ENCODE measurements at places on chromosomes 12 and 14.

GRCh38 chr14:77299771-77300170 lies 20.9 kb downstream of the POMT2 start:
- DNase-seq = no peak

GRCh38 chr12:11876307-11876706 lies 194.4 kb upstream of the BCL2L14 start:
- no peak for DNase-seq

DNA sequence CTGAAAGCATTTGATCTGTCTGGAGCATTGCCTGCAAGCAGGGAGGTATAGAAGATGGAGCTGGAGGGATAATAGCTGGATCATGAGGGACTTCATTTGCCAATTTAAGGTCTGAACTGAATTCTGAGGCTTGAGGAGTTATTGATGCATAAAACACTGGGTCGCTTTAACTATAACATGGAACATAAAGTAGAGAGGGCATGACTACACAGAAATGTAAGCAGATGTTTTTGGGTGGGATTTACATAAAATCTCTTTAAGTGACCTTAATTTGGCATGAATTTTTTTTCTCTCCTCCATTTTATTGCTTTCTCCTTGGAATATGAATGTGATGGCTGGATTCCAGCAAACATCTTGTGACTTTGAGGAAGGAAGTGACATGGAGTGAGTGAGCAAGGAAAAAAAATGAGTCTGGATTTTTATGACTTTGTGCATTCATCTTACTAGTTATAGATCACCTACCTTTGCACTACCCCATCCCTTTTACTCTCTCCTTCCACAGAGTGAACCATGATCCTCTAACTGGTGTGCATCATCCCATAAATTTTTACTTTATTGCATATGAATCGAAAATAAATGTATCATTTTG lies 356.0 kb downstream of the DUSP6 start:
- DNase-seq = no peak

DNA sequence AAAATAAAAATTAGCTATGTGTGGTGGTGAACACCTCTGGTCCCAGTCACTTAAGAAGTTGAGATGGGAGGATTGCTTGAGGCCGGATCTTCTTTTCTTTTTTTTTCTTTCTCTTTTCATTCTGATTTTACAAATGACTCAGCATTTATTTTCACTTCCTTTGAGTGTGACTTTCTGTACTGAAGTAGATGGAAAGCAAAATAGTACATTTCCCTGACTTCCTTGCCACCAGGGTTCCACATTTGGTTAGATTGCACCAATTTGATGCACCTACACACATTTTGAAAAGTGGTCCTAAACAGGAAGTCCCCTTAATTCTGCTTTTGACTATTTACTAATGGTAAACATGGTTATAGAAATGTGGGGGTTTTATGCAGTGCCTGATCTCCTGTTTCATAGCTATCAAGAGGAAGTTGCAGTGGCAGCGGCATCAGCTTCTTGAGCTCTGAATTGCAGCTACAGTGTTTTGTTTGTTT lies 13.0 kb upstream of the LEMD3 start:
- peak; percentile 34 for DNase-seq

GRCh38 chr12:108800591-108800990 lies 56.8 kb downstream of the SSH1 start:
- no peak for DNase-seq

DNA sequence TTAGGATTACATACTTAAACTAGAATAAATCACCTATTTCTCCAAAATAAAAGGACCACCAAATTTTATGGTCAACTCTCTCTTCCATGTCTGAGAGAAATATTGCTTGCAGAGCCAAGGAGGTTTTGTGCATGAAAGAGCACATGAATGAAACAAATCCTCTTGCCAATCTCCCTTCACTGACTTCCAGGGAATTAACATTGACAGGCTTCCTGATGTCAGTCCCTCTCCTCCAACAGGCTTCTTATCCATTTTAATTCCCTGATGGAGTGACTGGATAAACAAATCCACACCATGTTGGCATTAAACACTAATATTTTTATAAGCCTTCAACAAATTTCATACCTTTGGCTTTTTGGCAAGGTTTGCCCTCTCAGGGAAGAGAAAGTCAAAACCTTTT lies 45.3 kb upstream of the CNTN1 start:
- no peak for DNase-seq

DNA sequence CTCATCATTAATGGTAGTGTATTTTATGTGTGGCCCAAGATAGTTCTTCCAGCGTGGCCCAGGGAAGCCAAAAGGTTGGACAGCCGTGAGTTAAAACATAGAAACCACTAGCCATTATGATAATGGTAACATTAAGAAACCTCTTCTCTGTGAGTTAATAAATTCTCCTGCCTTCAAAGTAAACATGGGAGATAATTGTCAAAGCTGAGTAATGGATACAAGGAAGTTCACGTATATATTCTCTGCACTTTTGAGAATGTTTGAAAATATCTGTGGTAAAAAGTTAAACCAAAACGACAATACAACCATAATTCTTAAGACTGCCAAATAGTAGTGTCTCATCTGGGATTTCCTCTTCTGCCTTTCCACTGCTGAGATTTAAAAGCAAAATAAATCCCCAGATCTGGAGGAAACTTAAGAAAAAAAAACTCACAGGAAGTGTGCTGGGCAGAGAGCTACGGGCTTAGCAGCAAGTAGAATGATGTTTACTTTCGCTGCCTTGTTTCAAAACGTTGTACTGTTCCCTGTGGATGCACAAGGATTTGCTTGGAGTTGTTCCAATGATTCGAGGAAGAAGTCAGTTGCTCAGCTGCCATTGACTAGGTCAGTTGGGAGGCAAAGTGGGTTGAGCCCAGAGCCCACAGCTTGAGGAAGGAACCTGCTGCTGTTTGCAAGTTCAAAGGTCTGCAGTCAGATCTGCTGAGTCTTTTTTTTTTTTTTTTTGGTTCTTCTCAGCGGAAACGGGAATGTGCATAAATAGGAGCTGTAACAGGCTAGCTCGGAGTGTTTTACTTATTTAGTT lies 1.7 kb downstream of the TPCN1 start:
- DNase-seq = peak; percentile 37

- no peak for DNase-seq
These were observed 598.7 kb downstream of the SOX5 start for GRCh38 chr12:23350808-23351207.

DNA sequence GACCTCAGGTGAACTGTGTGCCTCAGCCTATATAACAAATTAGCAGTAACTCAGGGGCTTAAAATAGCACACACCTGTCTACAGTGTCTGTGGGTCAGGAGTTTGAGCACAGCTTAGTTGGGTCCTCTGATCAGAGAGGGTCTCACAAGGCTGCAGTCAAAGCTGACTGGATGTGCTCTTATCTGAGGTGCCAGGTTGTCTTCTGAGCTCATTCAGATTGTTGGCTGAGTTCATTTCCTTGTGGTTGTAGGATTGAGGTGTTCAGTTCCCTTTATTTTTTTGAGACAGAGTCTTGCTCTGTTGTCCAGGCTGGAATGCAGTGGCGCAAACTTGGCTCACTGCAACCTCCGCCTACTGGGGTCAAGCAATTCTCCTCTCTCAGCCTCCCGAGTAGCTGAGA lies 164.7 kb downstream of the ADCK1 start:
- no peak for DNase-seq

GRCh38 chr14:44701563-44702263 lies 194.6 kb upstream of the FSCB start:
- DNase-seq = no peak

DNA sequence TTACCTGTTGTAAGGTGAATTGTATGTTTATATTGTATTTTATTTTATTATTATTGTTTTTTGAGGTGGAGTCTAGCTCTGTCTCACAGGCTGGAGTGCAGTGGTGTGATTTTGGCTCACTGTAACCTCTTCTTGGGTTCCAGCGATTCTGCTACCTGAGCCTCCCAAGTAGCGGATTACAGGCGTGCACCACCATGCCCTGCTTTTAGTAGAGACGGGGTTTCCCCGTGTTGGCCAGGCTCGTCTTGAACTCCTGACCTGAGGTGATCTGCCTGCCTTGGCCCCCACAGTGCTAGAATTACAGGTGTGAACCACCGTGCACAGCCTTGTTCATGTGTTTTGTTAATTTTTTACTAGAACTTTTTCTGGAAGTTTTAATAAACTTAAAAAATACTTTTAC lies 3.8 kb downstream of the ATF7IP start:
- no peak for DNase-seq

- DNase-seq = no peak
These were observed 24.7 kb upstream of the ADIPOR2 start for GRCh38 chr12:1666215-1666614.

- no peak for DNase-seq
These were observed 213.6 kb downstream of the ADGRD1 start for GRCh38 chr12:131167334-131167733.

DNA sequence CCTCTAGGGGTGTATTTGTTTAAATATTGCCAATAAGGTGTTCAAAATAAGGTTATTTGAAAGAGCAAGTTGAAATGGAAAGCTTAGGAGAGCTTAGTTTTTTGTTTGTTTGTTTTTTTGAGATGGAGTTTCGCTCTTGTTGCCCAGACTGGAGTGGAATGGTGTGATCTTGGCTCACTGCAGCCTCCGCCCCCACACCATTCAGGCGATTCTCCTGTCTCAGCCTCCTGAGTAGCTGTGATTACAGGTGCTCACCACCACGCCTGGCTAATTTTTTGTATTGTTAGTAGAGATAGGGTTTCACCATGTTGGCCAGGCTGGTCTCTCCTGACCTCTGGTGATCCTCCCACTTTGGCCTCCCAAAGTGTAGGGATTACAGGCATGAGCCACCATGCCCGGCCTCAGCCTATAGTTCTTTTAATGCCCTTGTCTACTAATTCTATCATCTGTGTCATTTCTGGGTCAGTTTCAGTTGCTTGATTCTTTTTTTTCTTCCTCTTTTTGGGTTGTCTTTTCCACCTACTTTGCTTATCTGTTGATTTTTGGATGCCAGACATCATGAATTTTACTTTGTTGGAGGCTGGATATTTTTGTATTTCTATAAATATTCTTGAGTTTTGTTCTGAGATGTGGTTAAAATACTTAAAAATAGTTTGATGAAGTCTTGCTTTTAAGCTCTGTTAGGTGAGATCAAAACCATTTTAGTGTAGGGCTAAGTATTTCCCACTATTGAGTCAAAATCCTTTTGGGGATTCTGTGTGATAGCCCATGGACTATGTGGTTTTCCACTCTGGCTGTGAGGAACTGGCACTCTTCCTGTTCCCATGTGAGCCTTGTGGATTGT lies 18.7 kb downstream of the RCOR1 start:
- no peak for DNase-seq

DNA sequence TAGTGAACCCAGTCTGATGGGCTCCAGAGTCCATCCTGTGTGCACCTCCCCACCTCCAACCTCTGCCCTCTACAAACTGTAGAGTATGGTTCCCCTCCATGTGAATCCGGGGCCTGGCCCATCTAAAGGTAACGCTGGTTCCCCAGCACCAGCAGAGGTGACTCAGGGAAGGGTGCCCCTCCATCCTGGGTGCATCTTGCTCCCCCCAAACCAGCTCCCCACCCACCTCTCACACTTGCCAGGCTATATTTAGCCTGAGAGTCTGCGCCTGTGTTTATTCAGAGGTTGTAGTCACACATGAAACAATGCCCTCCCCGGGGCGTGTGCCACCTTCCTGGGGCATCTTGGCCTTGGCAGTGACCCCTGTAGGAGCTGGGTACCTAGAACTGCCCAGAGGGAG lies 26.2 kb downstream of the RASAL1 start:
- DNase-seq = no peak

DNA sequence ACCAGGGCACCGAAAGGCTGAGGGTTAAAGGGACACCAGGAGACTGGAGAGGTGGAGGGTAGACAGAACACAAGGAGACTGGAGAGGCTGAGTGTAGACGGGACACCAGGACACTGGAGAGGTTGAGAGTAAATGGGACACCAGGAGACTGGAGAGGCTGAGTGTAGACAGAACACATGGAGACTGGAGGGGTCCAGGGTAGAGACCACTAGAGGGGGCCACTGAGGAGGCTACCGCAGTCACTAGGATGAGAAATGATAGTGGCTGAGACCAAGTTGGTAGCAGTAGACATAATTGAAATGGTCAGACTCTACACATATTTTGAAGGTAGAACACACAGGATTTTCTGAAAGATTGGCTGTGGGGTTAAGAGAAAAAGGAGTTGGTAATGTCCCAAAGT lies 68.2 kb downstream of the PAH start:
- no peak for DNase-seq

DNA sequence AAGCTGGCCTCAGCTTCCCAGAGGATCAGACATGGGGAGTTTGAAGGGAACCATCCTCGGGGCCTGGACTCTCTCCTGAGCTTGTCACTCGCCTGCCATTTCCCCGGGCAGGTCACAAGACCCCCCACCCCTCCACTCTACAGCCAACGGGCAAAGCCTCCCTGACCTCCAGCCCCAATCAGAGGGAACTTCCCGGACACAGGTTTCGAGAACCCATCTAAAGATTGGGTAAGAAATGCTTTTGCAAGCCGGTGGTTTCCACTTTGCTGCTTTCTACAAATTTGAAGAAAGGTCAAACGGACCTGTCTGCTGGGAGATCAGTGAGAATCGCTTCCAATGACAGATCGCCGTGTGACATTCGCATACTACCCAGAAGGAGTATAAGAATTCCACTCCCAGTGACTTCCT lies 89.6 kb downstream of the SCARB1 start:
- DNase-seq = no peak

- no peak for DNase-seq
These were observed 9.3 kb downstream of the AMN start for GRCh38 chr14:102931580-102932285.

- no peak for DNase-seq
These were observed 474.1 kb upstream of the PRICKLE1 start for GRCh38 chr12:43063650-43064049.

GRCh38 chr12:508145-508544 lies 48.4 kb downstream of the B4GALNT3 start:
- DNase-seq = no peak

DNA sequence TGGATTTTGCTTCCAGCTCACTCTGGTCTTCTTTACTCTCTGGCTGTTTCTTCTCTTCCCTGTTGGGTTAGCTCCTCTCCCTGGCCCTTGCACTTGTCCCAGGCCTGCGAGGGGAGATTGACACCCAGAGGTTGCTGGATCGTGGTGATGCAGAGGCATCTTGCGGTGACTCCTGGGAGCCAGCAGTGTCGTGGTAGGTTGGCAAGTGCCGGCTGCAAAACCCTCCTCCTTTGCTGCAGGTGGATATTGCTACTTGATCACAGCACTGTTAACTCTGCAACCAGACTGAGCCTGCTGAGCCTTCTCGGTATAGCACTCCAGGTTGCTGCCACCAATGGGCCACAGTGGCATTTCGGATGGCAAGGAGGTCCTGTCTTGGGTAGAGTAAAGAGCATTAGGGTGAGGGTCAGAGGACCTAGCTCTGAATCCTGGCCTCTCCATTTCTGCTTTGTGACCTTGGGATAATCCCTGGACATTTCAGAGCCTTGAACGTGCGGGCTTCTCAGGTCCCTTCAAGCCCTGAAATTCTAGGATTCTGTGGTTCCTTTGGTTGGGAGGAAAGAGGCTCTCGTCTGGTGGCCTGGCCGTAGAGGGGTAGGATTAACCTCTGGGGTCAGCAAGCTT lies 87.4 kb downstream of the TSPAN9 start:
- DNase-seq = no peak

DNA sequence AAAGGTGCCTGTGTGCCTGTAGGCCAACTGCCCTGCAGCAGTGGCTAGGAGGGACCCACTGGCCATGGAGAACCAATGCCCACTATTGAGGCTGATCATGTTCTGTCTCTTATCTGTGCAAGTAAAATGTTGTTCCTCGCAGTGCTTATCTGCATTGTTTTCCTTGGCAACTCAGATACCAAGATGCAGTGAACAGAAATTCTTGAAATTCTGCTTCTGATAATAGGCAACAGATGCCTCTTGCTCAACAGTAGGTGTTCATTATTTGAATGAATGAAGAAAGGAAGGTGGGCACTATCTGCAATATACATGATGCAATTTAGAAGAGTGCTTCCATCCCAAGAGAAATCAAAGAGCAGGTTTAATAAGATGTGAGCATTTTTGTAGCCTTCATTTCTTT lies 232.2 kb downstream of the NUAK1 start:
- no peak for DNase-seq

All from activated naive CD4-positive, alpha-beta T cell treated with anti-CD3 and anti-CD28 coated beads, Interleukin-2, amount 10 ng/mL, durations not matched to agents 7 days and 5 days (primary cell).